ENCODE measurements at places on chromosomes 12 and 14.

- DNase-seq = no peak
Observed at GRCh38 chr14:71498212-71498611, 434.0 kb upstream of the RGS6 start.

DNA sequence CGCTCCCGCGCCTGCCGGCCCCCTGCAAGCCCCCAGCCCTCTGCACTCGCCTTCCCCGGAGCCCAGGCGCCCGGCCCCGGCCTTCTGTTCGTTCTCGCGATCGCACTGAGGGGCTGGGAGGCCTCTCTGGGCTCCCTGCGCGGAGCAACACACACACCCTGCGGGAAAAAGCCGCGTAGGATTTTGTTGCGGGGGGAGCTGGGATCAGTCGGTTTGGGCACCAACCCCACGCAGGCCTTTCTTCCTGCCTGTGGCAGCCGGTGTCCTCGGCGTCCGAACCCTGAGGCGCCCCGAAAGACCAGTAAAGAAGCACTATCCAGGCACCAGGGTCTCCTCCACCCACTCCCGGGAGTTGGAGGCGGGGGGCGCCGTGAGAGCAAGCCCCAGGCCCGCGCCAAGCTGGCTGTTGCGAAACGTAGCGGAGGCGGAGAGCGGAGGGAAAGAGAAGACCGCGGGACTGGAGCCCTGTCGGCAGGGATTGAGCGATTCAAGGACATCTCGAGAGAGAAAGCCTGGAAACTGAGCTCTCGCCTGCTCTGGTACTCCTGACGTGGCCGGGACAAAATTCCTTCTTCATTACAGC is 1.9 kb upstream of the HOXC5 start:
- DNase-seq = no peak

GRCh38 chr14:61103541-61104339 is 122.7 kb downstream of the SLC38A6 start:
- peak; percentile 76 for DNase-seq

- DNase-seq = no peak
Observed at GRCh38 chr14:94125659-94126418, 3.6 kb downstream of the IFI27L2 start.

GRCh38 chr12:53999559-54000115 is 324 bp upstream of the HOXC9 start:
- no peak for DNase-seq

DNA sequence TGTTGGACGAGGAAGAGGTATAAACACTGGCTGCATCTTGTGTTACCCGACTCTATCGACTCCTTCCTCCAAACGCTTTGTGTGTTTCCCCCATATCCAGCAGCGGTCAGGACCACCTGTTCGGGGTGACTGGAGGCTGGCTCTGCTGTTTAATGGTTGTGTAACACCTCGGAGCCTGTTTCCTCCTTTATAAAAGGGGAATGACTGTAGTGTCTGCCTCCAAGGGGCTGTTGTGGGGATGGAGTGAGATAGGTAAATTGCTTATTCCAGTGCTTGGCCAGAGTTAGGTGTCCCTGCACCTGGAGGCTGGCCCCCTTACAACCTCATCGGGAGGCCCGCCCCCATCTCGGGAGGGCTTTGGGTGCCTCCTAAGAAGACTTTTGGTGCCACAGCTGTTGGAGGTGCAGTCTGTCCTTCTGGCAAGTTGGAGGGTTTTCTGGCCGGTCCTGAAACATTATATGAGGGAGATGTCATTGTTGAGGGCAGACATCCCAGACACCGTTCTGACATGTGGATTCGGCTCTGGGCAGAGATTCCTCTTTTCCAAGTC is 1.1 kb downstream of the MLXIP start:
- DNase-seq = peak; percentile 76

DNA sequence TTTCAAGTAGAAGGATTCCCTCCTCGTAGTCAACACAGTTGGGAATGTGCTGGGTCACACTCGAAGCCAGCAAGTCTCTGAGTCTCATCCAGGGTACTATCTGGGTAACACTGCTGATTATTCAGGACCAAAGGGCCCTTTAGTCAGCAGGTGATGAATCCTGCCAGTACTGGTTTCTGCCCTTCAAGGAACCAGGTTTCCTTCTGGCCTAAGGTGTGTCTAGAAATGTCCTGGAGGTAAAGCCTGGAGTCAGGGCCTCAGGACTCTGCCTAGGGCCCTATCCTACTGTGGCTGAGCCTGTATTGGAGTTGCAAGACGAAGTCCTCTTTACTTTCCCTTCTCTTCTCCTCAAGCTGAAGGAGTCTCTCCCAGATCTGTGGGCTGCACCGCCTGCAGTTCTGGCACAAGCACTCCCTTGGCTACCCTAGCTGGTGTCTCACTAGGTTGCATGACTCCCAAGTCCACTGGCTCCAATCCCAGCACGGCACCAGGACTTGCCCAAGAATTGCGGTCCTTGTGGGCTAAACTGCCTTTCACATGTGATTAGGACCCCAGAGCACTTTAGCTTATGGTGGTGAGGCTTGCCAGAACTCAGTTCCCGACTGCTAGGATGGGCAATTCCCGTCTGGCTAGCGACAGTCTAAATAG is 193.7 kb upstream of the PDE3A start:
- DNase-seq = no peak

GRCh38 chr12:23585156-23585781 is 364.2 kb downstream of the SOX5 start:
- DNase-seq = no peak

GRCh38 chr12:29782285-29782870 is 1.4 kb downstream of the TMTC1 start:
- DNase-seq = no peak

DNA sequence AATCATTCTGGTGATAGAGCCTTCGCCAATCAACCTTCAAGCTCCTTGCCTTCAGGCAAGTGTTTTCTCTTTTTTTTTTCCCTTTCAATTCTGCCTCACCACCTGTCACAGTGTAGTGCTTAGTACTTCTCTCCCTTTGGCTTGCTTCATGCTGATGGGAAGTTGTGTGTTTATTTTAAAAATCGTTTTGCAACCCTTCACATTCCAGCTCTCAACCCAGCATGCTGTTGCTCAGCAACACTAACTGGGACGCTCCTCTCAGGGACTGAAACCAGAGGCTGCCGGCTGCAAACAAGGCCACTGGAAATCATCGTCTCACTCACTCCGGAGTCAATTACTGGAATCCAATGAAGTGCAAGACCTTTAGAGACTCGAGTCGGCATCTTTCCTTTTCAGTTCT is 342.7 kb downstream of the PRKD1 start:
- no peak for DNase-seq

- peak; percentile 70 for DNase-seq
Observed at GRCh38 chr12:120677765-120678473, 9.0 kb upstream of the MLEC start.

GRCh38 chr12:12685305-12685704 is 10.7 kb downstream of the GPR19 start:
- no peak for DNase-seq

DNA sequence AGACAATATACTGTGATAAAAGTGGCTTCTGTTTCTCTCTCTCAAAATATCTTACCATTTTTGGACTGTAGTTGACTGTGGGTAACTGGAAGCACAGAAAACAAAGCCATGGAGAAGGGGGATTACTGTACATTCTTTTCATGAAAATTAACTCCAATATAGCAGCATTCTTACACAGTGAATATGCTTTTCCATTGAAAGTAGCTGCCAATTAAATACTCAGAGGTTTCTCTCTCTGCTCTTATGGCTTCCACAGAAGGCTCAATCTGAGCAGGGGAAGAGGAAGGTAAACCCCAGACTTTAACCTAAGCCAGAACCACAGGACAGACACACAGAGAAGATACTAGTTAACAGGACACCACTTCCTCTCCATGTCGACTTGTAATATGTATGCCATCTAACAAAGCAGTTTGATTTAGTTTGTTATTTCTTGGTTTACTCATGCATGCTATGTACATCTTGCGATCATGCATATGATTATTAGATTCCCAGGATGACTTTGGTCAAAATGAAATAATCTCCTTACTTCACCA is 150.2 kb downstream of the SSPN start:
- peak; percentile 60 for DNase-seq

DNA sequence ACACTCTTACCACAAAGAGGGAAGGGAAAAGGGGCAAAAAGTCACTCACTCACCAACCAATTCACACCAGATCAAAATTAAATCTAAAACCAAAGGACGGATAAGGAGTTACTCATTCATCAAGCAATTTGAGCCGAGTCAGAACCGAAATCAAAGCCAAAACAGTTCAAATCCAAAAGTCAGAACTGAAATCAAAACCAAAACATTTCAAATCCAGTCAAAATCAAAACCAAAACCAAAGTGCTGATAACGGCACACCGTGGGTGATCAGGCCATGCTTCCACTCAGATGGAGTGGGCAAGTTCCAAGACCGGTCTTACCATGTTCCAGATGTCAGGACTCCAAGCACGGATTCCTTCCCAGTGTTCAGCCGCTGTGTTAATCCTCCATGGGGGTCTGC is 139.5 kb downstream of the SLC38A6 start:
- peak; percentile 66 for DNase-seq

GRCh38 chr14:28242895-28243294 is 523.7 kb upstream of the FOXG1 start:
- DNase-seq = no peak

DNA sequence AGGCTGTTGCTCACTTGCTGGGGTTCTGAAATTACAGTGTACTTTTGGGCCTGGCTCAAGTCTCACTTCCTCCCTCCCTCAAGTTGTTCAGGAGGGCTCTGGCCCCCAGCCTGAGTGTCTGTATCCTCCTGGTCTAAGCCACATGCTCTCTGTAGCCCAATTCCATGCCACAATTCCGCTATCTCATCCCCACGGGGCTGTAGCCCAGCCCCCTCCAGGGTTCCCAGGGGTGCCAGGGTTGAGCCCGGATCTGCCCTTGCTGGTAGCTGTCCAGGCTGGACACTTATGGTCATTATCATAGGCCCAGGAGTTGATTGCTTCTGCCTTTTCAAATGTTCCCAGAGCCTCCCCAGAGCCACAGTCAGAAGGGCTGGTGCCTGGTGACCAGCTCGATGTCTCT is 65.3 kb downstream of the PRIMA1 start:
- no peak for DNase-seq

GRCh38 chr12:52615912-52616311 is 2.4 kb downstream of the KRT73 start:
- no peak for DNase-seq

- peak; percentile 79 for DNase-seq
Observed at GRCh38 chr12:120710805-120711296, 593 bp downstream of the UNC119B start.

DNA sequence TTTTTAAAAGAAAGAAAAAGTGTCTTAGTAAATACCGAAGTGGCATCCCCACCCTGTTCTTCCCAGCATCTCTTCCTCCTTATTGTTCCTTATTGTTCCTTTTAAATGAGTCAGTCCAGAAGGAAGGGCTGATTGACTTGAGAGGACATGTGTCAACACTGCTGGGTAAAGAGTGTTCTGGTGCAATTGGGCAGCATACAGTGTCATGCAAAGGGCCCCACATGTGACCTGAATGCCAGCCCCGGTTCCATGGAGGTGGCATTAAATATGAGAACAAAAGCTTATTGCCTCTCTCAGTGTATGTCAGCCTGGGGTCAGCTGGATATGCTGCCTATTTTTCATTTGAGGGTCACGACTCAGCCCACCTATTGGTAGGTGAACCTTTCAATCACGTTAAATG is 58.9 kb upstream of the RIC8B start:
- DNase-seq = no peak

- DNase-seq = no peak
Observed at GRCh38 chr12:95481072-95481471, 7.1 kb downstream of the METAP2 start.

- DNase-seq = peak; percentile 85
Observed at GRCh38 chr14:21748869-21749303, 75.3 kb upstream of the OR4E1 start.

DNA sequence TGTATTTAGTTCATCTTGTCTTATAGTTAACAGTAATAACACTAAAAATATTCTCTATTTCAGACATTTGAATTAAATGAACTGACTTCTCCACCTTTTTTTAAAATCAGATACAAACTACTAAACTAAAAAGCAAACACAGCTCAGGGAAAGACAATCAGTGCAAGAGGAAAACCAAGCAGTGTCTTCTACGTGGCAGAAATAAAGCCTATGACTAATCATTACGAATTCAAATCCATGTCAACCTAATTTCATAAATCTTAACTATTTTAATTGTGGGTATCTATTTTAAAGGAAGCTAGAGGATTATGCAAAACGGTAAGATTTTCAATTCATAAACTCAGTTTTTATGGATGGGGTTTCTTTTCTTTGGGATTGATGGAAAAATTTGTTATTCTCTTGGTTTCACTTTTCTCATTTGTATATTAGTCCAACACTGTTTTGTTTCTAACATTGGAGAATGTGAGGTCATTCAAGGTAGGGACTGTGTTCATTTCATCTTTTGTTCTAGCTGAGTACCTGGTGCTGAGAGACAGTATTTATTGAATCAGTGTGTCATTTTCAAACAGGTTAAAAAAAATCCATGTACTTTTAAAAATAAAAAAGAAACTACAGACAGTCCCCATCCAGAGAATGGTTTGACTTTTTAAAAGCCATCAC is 12.8 kb upstream of the PALS1 start:
- DNase-seq = no peak

DNA sequence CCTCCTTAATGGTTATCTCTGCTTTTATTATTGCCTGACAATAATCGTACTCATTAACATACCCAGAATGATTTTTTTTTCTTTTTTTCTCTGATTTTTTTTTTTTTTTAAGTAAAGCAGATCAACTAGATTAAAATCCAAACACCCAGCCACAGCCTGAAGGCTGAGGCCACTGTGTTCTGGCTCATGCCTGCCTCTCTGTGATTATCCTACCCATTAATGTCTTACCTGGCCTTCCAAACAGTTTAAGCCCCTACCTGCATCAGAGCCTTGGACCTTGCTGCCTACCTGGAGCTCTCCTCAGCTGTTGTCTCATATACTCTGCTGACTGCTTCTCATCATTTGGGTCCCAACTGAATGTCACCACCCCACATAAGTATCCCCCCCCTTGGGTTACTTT is 6.8 kb upstream of the TMED10 start:
- DNase-seq = no peak

- DNase-seq = no peak
Observed at GRCh38 chr14:51295646-51296263, 55.7 kb downstream of the TMX1 start.

DNA sequence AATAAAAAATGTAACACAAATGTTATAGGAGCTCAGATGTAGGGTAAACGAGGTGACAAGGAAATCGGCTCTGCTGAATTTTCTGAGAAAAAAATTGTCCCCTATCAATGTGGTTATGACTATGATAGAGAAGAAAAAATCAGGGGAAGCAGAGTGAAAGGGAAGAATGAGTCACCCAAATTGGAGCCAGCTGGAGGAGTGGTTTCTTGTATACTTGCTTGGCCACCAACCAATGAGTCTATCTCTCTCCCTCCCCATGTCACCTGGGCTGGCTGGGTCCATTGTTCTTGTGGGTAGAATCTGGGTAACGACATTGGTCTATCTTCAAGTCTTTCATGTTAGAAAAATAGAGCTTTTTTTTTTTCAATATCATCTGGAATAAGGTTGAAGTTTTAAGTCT is 196.6 kb upstream of the FLRT2 start:
- no peak for DNase-seq

DNA sequence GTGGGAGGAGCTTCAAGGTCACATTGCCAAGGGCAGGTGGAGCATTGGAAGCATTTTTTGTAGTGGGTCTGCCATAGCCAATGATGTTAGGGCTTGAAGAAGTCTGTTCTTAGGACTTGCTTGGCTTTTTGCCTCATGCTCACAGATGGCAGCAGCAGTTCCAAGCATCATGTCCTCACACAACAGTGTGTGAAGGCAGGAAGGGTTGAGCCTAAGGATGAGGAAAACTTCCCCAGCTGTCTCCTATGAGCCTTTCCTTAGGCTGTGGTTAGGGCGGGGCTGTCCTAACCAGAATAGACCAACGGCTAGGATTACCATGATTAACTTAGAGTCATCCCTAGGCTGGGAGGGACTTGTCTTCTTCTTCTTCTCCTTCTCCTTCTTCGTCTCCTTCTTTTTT is 76.2 kb upstream of the KCNA1 start:
- DNase-seq = no peak

All from activated CD4-positive, alpha-beta T cell treated with anti-CD3 and anti-CD28 coated beads, Interleukin-2, amount 10 ng/mL, durations not matched to agents 24 days and 14 days (primary cell).